ENCODE measurements at places on chromosomes 1 and 21.

DNA sequence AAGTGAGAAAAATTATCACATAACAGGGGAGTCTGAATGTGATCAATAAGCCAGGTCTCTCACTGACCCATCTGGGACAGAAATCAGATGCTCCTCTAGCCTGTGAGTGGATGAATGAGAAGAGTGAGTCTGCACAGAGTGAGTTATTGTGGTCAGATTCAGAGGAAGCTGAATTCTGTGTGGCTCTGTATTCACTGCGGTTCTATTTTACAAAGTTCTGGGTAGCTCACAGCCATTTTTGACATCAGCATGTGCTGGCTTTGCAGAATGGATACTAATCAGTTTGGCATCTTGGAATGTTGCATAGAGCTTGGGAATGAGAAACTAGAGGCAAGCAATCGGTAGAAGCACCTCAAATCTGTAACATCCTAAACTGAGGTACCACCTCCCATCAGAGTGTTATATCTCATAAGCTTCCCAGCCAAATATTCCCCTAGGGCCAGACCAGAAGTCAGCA is 3.8 kb downstream of the COLGALT2 start:
- DNase-seq: no peak

DNA sequence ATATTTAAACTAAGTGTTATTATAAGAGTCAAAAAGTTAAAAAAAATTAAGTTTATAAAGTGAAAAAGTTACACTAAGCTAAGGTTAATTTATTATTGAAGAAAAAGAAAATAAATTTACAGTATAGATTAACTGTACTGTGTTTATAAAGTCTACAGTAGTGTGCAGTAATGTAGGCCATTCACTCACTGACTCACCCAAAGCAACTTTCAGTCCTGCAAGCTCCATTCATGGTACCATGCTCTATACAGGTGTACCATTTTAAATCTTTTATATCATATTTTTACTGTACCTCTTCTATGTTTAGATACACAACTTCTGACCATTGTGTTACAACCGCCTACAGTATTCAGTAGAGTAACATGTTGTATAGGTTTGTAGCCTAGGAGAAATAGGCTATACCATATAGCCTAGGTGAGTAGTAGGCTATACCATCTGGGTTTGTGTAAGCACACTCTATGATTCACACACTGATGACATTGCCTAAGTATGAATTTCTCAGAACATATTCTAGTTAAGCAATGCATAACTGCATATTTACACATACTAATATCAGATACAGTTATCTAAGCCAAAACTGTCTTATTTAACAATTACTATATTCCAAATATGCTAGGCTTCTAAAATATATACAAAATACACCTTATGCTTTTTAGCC is 80.6 kb upstream of the GFI1 start:
- DNase-seq: no peak

DNA sequence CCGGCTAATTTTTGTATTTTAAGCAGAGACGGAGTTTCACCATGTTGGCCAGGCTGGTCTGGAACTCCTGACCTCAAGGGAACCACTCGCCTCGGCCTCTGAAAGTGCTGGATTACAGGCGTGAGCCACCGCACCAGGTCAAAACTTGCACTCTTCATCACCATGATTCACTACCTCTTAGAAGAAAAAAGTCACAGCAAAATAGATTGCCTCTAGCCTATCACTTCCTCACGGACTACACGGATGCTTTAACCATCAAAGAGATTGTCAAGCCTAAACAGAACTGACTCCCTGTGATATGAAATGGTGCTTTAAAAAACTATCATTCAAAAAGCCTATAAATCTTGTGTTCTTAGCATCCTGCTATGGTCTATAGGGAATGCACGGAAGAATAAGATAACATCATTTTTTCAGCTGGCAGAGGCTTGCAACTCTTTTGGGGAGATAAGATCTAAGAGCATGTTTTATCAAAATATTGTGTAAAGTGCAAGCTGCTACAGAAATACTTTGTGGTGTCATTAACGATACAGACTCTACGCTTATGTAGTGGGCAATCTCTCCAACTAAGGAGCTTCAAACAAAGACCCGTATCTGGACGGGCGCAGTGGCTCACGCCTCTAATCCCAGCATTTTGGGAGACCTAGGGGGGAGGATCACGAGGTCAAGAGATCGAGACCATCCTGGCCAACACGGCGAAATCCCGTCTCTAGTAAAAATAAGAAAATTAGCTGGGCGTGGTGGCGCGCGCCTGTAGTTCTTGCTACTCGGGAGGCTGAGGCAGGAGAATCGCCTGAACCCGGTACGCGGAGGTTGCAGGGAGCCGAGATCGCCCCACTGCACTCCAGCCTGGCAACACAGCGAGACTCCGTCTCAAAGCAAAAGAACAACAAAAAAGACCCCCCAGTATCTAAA is 966 bp downstream of the TFB2M start:
- DNase-seq: no peak

DNA sequence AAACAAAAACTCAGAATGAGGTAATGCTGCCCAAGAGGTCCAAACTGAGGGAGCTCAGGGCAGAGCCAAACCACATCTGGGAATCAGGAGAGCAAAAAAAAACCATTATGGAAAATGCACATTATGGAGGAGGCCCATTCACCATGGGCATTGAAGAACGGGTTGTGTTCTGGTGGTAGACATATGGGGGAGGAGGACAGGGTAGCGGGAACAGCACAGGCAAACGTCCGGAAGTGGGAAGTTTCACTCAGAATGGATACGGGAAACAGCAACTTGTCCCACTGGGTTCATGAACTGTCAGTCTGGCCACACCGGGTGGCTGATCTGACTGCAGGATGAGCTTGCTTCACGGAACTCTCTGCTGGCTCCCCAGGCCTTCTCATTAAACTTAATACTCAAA is 139.7 kb downstream of the RRAGC start:
- DNase-seq: no peak

- no peak for DNase-seq
Observed at GRCh38 chr1:232367293-232367692, 262.6 kb downstream of the SIPA1L2 start.

GRCh38 chr1:92876351-92876750 is 44.5 kb downstream of the RPL5 start:
- DNase-seq: no peak

GRCh38 chr1:119254067-119254720 is 113.7 kb upstream of the WARS2 start:
- no peak for DNase-seq

DNA sequence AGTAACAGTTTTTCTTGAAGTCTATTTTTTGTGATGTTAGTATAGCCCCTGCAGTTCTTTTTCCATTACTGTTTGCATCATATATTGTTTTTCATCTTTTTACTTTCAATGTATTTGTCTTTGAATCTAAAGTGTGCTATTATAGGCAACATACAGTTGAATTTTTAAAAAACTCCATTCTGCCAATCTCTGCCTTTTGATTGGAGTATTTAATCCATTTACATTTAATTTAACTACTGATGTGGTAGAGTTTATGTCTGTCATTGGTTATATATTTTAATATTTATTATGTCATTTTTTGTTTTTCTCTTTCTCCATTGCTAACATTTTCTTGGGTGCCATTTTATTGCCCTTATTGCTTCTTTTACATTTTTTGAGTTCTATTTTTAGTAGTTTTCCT is 296.3 kb downstream of the HMCN1 start:
- DNase-seq: no peak

- DNase-seq: no peak
Observed at GRCh38 chr1:14660801-14661200, 62.3 kb downstream of the KAZN start.

GRCh38 chr1:186187601-186188000 is 187.5 kb downstream of the TPR start:
- DNase-seq: no peak

DNA sequence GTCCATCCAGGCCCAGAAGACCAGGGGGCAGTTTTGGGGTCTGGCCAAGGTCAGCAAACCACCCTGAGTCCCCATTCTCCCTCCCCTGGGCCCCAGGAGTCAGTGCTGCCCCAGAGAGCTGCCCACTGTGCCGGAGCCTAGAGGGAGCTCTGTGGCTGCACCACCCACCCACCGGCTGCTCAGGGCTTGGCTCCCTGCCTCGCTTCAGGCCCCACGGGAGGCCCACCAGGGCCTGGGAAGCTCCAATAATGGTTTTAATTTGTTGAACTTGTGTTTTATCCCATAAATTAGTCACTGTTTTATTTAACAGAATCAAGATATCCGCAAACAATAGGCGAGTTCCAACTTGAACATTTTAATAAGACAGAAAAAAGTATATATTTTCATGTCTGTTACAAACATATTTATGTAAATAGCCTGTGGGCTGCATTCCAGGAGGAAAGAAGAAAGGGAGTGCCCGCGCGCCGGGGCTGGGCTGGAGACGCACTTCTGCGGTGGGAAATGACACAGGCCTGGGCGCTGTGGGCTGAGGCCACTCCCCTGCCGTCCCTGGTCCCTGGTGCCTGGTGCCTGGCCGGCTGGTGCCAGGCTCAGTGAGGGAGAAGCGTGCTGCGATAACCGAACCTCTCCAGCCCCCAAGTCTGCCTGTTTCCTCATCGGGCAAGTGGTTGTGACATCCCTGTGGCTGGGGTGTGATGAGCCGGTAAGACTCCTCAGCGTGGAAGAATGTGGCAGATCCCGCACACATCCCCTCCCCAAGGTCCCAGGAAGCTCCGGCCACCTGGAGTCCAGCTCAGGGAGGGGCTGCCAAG is 160.5 kb downstream of the PEX14 start:
- DNase-seq: no peak

- no peak for DNase-seq
Observed at GRCh38 chr1:185040408-185040735, 5.0 kb upstream of the RNF2 start.

- DNase-seq: no peak
Observed at GRCh38 chr1:212205006-212205405, 80.2 kb upstream of the PPP2R5A start.

- no peak for DNase-seq
Observed at GRCh38 chr21:32777269-32777668, 5.7 kb upstream of the PAXBP1 start.

Measured in BJ (cell line).